T1000 (cell line): ENCODE measurements at places on chromosomes 16 and 17.

GRCh38 chr17:58531661-58532554 lies 17.5 kb upstream of the MTMR4 start:
- DNase-seq = no peak

DNA sequence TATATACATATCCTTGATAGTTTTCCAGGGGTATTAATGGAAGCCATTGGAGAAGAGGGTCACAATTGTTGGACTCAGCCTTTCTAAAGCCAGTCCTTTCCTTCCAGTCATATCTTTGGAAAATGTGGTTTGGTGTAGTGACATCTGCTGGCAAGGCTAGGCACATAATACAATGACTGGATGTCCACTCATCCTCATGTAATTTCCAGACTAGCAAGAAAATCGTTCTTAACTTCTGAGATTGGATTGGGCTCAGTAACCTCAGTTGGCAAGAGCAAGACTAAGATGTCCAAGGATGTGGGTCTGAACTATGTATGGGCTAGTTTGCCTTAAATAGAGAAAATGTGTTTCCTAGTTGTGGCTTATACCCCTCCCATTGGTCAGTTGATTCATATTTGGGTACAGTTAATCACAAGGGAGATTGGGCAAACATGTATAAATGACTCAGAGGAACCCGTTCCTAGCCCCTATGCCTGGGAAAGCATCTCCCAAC lies 8.7 kb upstream of the KAT7 start:
- no peak for DNase-seq

GRCh38 chr16:50282010-50282538 lies 15.7 kb downstream of the ADCY7 start:
- DNase-seq = no peak

DNA sequence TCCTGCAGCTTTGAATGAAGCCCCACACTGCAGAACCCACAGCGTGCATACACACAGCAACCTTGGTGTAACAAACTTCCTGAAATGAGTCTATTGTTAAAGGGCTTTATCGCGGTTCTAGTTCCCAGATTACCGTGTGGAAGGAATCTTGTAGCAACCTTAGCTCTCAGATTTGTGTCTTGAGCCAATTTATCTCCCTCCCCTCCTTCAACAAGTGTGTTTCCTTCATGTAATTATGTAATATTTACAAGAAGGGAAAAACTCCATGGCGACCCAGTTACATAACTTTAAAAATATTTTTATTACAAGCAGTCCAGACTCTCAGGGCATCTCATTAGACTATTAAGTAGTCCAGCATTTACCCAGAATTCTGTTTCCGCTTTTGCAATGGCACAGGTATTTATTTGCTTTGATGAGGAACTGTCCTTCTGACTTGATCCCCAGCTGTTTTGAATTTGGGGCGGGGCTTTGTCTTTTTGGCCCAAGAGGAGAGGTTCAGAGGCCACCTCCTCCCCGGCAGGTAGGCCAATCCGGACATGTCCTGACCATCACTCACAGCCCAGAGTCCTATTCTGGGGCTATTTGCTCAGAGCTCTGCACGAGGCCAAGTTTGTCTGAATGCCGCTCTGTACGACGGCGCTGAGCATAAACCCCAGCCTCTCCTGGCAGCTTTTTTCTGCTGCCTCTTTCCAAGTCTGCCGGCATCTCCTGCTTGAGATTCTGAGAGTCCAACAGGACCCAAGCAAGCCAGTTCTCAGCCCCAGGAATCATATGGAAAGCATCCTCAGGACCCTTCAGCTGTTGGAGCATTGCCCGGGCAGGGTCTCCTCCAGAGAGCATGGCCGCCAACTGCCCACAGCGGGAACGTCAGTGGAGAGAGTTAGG lies 35.6 kb downstream of the CLEC16A start:
- DNase-seq = no peak

GRCh38 chr17:75133001-75133400 lies 1.5 kb upstream of the NT5C start:
- DNase-seq = no peak

- DNase-seq = no peak
Observed at GRCh38 chr17:35162755-35163154, 15.1 kb downstream of the UNC45B start.

GRCh38 chr17:43079641-43080302 lies 45.4 kb downstream of the BRCA1 start:
- no peak for DNase-seq

DNA sequence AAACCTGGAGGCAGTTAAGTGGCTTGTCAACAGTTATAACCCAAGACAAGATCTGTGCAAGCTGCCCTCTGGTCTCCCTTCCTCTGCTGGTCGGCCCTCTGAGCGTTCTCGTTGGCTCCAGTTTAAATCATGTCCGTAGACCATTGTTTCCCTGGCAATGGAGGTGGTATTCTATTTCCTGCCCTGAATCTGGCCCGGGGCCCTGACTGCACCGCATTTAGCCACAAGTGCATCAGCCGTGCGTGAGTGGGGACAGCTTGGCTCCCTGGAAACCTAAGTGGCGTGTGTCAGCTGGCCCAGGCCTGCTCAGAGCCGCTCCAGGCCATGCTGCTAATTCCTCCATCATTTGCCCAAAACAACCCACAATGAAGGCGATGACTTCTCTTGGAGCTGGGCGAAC lies 15.0 kb upstream of the MYLK3 start:
- DNase-seq = no peak

GRCh38 chr17:49229076-49229804 lies 1.3 kb downstream of the PHOSPHO1 start:
- no peak for DNase-seq

- DNase-seq = no peak
Observed at GRCh38 chr17:81608082-81608481, 28.8 kb downstream of the NPLOC4 start.

DNA sequence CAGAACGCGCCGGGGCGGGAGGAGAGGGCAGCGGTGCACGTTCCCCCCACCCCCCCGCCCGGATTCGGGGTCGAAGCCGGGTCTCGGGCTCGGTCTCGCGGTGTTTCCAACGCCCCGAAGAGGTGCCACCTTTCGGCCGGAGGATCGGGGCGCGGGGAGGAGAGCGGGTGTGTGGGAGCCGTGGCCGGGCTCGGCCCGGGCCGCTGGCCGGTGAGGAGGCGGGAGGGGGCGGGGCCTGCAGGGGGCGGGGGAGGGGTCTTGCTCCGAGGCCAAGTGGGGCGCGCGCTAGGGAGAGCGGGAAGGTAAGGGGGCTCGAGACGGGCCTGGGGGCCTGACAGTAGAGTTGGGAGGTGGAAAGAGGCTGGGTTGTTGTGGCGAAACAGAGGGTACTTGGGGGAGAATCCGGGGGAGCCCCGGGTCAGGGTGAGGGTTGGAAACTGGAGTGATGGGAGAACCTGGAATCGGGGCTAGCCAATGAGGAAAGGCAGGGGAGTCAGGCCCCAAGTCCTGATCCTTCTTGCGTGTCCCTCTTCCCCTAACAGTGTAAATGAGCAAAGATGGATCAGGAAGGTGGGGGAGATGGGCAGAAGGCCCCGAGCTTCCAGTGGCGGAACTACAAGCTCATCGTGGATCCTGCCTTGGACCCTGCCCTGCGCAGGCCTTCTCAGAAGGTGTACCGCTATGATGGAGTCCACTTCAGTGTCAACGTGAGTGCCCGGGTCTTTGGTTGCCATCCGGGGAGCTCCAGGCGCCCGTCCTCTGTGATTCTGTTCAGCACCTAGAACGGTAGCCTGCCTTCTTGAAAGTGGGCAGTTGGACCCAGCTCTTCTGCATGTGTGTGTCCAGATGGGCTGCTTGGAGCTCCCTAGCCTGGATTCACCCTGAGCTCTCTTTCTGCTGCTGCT lies 873 bp downstream of the SETD1A start:
- peak; percentile 76 for DNase-seq

DNA sequence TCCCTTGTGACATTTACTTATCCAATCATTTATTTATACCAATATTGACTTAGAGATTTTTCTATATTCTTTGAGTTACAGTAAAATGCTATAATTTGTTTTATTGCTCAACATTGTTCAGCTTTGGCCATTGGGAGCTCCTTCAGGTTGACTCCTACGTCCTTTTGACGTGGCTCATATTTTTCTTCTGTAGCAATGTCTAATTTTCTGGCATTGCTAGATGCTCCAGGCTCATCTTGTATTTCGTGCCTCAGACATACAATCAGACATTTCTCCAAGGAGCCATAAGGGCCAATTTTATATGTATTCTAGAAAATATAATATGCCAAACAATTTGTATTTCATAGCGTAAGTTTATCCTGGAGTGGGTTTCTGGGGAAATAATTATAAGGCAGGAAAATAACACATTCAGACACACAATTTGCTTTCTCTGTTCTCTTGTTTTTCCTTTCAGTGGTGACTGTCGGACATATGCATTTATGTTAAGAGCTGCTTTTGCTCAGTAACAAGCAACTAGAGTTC lies 355.1 kb upstream of the MON1B start:
- DNase-seq = no peak

DNA sequence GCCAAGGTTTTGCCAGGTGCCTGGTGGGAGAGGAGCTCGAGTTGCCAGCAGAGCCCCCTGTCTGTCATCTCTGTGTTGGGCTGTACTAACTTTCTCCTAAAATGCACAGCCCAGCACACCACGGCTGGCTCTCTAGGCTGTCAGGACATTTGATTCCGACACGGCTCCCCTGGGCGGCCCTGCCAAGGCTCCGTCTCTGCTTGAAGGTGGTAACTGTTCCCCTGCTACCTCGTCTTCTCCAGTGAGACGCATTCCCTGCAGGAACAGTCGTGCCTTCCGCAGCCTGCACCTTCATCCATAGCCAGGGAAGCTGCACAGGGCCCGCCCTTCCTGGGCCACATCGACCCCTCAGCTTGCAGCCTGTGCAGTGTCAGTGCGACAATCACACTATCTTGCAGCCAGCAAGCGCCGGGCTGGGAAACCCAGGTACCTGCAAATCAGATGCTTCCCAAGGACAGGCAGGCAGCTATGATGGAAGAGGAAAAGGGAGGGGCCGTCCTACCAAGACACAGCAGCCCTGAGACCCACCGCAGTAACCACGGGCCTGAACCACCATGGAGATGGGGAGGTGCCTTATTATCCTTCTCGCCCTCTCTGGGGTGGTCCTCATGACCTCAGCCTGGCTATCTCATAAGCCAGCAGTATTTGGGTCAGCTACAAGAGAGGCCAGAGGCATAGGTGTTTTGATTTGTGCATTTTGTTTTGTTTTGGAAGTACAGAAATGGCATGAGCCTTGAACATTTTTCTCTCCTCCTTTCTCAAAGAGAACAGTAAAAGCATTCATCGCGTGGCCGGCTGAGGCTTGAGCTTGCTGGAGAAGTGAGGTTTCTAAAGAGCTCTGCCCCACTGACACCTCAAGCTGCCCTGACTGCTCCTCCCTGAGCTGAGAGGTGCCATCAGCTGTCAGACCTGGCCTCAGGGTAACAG lies 361.7 kb upstream of the TNRC6C start:
- no peak for DNase-seq

DNA sequence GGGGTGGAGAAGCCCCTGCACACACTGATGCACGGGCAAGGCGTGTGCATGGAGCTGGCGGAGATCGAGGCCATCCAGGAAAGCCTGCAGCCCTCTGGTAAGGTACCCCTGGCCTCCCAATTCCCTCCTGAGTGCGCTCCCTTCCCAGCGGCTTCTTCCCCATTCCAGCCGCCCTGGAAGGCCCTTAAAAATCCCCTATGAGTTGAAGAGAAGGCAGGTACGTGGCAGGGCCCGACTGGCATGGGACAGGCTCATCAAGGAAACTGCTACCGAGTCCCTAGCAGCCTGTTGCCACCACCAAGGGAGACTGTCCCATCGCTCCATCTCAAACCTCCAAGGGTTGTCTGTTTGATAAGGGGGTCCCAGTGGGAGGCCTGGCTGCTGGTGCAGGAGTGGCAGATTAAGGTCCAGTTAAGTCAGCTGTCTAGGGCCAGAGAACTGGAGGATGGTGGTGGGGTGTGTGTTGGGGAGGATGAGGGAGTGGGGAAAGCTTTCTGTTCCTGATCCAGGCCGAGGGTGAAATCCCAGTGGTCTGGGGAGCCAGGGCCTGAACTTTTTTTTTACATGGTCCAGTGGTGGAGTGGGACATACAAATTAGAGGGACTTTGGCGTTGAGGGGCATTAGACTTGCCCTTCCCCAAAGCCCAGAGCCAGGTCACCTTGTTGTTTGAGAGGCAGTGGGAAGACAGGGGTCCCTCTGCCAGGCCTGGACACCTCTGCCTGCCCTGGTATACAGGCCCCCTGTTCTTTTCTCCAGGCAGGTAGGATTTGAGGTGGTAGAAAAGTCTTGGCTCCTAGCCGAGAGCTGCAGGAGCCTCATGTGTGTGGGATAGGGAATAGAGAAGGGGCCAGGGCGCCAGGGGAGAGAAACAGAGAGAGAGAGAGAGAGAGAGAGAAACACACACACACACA lies 994 bp downstream of the IGFBP4 start:
- DNase-seq = no peak

DNA sequence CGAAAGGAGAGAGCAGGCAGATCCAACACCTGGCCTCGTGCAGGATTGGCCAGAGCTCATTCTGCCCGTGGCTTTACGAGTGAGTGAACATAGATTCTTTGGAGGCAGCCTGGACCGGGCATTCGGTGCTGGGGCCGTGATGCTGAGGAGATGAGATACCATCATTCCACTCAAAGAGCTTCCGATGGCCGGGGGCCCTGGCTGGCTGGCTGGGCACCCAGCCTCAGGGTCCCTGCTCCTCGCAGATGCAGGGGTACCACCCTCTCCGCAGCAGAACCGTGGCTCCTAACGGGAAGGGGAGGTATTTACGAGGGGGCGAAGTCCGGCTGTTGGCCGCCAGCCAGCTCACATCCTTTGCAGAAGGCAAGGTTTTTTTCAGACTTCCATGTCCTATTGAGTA lies 66.1 kb upstream of the FOXF1 start:
- no peak for DNase-seq

- DNase-seq = no peak
Observed at GRCh38 chr17:32485261-32486110, 1.3 kb upstream of the CDK5R1 start.

DNA sequence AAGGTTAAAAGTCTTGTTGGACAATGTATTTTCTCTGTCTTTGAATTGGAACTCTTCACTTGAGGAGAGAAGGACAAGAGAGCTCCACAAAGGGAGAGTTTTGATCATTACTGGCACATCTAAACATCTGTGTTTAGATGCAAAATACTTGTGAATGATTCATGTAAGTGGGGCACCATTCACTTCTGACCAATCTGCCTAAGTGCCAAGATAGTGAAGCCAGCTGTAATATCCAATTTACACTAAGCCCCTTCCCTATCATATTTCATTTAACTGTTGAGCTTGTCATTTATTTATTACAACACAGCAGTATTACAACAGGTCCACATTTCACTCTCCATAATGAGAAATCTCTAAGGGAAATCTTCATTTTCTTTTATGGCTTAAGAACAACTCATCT lies 832.3 kb upstream of the GOT2 start:
- no peak for DNase-seq

- no peak for DNase-seq
Observed at GRCh38 chr17:36641331-36641876, 40.0 kb downstream of the MRM1 start.
